ENCODE measurements at places on chromosomes 2 and 18.

DNA sequence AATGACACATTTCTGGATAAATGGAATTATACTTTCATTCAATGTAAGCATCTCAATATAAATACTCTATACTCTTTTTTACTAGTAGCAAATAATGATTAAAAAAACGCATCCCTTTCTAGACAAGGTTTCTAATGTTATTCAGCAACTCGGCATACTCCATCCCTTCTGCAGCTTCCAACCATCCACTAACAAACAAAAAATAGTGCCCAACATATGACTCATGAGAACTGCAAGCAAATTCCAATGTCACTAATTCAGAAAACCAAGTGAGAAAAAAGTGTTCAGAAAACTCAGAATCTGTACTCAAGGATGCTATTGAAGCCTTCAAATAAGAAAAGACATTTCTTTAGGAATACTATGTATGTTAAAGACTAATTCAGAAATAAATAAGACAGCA, 140.0 kb downstream of the BAZ2B start:
- no peak for DNase-seq

- DNase-seq: no peak
Observed at GRCh38 chr2:126674075-126674744, 18.3 kb downstream of the GYPC start.

DNA sequence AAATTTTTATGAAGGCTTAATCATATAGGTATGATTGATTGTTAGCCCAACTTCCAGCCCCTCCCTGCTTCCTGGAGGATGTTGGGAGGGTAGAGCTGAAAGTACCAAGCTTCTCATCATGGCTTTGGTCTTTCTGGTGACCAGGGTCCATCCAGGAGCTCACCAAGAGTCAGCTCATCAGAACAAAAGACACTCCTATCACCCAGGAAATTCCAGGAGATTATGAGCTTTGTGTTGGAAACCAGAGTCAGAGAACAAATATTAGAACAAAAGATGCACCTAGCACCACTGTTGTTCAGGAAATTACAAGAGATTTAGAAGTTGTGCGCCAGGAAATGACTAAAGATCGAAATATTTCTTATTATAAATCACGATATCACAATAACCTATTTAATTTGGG, 119.9 kb upstream of the THUMPD2 start:
- no peak for DNase-seq

GRCh38 chr2:238730001-238730669, 117.8 kb upstream of the TWIST2 start:
- no peak for DNase-seq

DNA sequence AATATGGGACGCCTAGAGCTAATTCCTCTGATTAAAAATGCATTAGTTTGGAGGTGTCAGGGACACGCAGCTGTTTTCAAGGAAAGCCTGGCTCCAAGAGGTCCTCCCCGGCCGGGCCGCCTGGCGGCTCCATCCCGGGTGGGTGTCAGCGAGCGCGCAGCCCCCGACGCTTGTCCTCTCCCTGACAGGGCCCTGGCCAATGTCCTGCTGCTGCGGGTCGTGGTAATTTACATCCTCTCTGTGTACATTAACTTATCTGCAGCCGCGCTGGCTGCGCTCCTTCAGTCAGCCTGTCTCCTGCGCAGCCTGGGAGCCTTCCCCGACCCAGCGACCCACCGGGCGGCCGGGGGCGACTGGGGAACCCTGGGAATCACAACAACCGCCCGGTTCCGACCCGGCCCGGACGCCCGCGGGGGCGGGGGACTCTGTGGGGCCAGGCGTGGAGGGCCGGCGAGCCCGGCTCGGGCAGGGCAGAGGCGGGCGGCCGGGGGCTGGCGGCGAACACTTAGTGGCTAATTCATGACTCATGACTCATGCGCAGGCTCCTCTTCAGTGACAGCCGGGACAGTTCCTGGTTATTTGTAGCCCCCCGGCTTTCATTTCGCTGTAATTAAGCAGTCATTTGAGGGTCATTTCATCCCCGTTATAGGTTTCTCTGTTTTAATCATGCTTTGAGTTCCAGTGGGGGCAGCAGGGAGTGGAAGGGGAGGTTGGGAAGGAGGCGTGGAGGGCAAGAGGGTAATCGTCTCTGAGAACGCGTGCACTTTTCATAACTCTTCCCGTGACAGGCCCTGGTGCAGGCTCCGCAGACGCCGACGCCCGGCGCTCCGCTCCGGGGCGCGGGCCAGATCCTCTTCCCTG, 141.9 kb upstream of the CTAGE1 start:
- no peak for DNase-seq

DNA sequence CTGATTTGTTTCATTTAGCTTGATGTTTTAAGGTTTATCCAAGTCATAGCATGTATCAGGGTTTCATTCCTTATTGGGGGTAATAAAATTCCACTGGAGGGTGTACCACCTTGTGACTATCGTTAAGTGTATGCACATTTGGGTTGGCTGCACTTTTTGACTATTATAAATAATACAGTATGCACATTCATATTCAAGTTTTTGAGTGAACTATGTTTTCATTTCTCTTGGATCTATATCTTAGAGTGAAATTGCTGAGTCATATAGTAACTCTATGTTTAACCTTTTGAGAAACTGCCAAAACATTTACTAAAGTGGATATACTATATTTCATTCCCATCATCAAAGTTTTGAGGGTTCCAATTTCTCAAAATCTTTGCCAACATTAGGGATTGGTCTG, 952.7 kb downstream of the TDRD15 start:
- DNase-seq: no peak

DNA sequence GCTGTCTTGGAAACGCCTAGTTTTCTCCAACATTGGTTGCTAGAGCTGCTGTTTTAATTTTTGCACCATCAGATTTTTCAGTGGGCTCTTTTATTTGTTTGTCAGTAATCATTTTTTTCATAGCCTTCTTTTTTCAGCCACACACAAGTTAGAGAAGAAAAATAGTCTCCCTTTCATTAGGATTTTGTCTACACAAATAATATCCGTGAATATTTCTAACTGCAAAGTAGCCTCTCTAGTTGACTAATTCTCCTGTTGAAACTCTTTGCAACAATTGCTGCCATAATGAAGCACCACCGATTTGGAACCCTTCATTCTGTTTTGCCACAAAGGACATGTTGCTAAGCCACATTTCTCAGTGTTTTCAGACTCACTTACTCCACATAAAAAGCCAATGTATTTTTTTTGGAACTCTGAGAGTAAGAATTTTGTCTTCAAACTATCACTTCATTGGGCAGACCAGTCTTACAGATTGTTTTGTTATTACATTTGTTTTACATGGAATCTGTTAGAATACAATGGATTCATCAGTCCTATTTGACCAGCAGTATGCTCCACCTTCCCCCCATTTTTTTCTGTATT, 9.6 kb downstream of the KCNJ3 start:
- DNase-seq: no peak

- no peak for DNase-seq
Observed at GRCh38 chr2:38682008-38682575, 16.2 kb downstream of the GALM start.

DNA sequence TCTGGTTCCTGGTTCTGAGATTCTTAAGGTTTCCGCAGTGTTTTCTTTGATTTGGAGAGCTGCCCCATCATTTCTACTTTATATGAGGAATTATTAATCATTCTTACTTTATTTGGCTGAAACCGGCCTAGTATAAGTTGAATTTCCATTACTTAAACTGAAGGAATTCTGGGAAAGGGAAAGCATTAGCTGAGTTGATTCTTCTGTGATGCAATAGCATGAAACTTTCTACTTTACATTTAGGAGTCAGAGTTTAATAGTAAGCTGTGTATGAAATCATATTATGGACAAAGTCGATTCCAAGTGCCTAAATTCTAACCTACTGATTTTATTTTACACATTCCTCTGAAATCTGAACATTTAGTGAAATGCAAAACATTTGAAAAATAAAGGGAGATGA, 1269.7 kb upstream of the ZEB2 start:
- DNase-seq: no peak

- DNase-seq: no peak
Observed at GRCh38 chr18:25621682-25622081, 269.7 kb upstream of the ZNF521 start.

DNA sequence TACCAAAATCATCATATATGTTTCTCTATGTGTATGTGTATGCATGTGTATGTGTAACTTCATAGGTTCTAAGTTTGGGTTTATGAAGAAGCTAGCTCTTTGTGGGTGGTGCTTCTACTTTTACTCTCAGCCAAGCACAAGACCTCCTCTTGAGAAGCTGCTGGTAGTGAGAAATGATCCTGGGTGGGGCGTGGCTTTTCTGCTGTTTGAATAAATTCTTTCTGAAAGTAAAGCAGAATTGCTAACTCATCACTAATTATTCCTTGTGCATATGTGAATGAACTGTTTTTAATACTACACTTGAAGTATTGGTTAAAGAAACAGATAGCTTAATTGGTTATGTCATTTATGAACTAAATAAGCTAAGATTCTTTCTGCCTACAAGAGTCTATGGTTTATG, 7.6 kb upstream of the GAREM1 start:
- DNase-seq: no peak

DNA sequence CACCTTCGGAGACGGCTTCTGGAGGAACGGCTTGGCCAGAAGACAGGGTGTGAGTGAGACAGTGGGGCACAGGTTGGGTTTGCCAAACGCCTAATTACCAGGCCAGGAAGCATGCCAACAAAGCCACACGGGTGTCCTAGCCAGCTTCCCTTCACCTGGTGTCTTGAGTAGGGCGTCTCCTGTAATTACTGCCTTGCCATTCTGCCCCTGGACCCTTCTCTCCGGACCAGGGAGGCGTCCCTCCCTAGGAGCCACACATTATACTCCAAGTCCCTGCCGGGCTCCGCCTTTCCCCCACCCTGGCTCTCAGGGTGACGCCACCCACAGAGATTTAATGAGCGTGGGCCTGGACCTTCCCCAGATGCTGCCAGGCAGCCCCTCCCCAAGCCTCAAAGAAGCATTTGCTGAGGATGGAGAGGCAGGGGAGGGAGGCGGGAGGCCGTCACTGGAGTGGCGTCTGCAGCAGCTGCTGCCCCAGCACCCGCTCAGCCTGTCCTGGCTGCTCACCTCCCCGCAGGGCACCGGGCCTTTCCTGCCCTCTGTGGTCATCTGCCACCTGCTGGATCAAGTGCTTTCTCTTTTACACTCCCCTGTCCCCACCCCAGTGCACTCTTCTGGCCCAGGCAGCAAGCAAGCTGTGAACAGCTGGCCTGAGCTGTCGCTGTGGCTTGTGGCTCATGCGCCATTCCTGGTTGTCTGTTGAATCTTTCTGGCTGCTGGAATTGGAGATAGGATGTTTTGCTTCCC, 20.7 kb downstream of the FOSL2 start:
- no peak for DNase-seq

GRCh38 chr2:142020368-142020767, 110.4 kb downstream of the LRP1B start:
- DNase-seq: no peak

DNA sequence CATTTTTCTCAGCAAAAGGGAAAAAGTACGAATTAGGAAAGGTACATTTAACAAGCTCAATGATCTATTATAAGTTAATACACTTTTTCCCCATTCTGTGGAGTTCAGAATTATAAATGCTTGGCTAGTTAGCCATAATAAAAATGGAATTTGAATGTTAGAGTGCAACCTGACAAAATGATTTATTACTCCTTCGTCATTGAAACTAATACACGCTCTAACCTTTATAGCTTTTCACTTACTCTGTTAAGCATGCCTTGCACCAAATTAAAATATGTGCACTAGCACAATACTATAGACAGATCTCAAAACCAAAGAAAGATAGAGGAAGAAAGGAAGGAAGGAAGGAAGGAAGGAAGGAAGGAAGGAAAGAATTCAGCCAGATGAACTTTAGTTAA, 46.1 kb upstream of the FRZB start:
- no peak for DNase-seq

DNA sequence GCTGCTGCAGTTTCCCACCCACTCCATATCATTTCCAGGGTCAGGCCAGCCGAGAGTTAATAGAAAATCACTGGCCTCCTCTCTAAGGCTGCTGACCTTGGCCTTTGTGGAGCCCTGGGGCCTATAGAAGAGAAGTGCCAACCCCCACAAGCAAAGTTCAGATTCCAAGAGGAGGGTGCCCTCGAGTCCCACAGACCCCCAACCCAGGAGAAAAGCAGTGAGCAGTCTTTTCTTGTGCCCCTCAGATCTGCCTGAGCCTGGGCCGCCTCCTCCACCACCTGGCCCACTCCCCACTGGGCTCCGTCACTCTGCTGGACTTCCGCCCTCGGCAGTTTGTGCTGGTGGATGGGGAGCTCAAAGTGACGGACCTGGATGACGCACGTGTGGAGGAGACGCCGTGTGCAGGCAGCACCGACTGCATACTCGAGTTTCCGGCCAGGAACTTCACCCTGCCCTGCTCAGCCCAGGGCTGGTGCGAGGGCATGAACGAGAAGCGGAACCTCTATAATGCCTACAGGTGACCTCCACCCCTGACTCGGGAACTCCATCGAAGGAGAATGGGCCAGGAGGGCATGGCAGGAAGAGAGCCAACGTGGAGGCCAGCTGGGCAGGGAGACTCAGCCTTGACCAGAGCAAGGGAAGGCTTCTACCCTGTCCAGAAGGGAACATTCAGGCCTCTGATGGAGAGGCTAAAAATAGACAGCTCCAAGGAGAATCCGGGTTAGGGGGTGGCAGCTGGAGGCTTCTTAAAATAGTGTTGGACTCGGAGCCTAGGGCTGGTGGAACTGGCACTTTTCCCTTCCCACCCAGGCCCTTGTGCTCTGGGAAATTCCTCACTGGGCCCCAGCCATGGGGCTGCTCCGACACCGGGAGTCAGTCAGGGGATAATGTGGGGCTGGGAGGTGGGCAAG, 6.2 kb downstream of the PKDCC start:
- DNase-seq: no peak

GRCh38 chr2:189000221-189000620, 26.0 kb downstream of the COL3A1 start:
- DNase-seq: no peak

DNA sequence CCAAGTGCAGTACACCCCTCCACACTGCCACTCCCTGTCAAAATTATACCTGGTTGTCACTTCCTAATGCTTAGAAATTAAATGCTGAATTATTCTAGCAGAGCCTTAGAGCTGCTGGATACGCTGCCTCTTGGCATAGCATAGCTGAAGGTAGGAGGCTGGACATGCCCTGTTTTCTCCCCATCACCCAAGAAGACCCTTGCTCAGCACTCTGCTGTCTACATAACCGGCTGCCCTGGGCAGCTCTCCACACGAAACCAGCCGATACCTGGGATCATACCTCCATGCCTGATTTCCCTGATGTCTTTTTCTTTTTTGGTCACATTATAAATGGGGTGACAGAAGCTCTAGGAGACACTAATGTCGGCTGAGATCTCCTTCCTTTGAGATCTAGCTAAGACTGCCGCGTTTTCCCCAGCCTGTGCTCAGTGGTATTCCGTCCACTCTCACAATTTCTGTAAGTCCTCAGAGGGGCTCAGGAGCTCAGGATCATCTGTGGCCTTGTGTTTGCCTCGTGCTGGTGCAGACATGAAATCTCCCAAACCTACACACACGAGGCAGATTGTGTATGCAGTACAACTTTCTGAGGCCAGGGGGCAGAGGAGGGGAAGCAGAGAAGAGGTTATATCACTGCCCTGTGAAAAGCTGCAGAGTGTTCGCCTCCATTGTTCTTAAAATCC, 13.5 kb upstream of the ZAP70 start:
- DNase-seq: no peak

- no peak for DNase-seq
Observed at GRCh38 chr2:1839066-1839756, 94.9 kb upstream of the PXDN start.

GRCh38 chr2:232386490-232386739, 7.9 kb downstream of the ALPP start:
- DNase-seq: no peak

Data from stimulated activated CD4-positive, alpha-beta T cell treated with anti-CD3 and anti-CD28 coated beads, Interleukin-1b, Interleukin-23, amount 100 ng/mL, for 1 hour (primary cell).